ENCODE measurements at places on chromosomes 3 and 15.

- H3K27me3 ChIP-seq = no peaks in the 10 kb centered on the region
- no peaks in the 10 kb centered on the region for H3K36me3 ChIP-seq
- DNase-seq = no peak
- H3K4me3 ChIP-seq = no peak overlapping the region
- no peaks in the 10 kb centered on the region for H3K4me1 ChIP-seq
Measured at GRCh38 chr3:38826001-38826400, 10.0 kb upstream of the SCN10A start.

- H3K4me3 ChIP-seq = no peak overlapping the region
- peaks cover 4% of the 10 kb centered on the region for H3K27me3 ChIP-seq
- H3K27ac ChIP-seq = no peak overlapping the region
- H3K36me3 ChIP-seq = no peaks in the 10 kb centered on the region
Measured at GRCh38 chr3:31891876-31892455, 89.1 kb downstream of the OSBPL10 start.

DNA sequence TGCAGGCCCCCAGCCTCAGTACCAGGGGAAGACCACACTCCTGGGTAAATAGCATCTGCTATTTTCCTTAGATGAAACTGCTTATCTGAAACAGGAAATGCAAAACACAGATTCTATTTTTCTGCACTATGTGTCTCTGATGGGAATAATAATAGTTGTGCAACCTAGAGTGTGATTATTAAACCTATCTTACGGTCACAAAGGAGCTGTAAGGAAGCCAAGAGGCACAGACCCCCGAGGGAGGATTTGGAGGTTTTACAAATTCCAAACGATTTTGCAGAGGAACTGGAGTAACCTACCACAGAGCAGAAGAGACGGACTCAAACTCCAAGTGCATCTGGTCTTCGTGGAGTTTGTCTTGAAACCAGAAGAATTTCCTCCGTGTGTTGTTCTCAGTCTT lies 14.1 kb upstream of the APOD start:
- H3K4me3 ChIP-seq = no peak overlapping the region
- H3K4me1 ChIP-seq = no peaks in the 10 kb centered on the region
- H3K27ac ChIP-seq = no peak overlapping the region
- no peaks in the 10 kb centered on the region for H3K27me3 ChIP-seq

DNA sequence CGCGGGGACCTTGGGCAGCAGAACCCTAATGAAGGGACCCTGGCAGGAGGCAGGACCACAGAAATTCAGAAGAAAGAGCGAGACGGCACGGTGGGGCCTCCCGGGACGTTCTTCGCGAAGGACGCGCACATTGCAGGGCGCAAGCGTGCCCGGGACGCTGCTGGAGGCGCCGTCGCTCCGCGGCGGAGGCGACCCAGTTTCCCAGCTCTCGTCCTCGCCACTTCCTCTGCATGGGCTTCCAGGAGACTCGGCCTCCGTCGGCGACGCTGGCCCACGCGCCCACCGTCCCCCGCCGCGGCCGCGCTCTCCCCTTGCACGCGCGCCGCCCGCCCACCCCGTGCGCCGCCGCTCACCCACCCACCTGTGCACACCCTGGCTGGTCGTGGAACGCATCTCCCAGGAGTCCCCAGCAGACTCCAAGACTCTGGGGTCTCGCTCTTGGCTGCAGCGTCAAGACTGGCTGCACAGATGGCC lies 31.8 kb upstream of the SMAD3 start:
- H3K4me1 ChIP-seq = peaks cover 9% of the 10 kb centered on the region
- peaks cover 12% of the 10 kb centered on the region for H3K27me3 ChIP-seq
- no peaks in the 10 kb centered on the region for H3K36me3 ChIP-seq
- H3K27ac ChIP-seq = no peak overlapping the region
- DNase-seq = peak; percentile 29
- peak overlapping the region; percentile 19 for H3K4me3 ChIP-seq

- no peak for DNase-seq
- H3K27ac ChIP-seq = peak overlapping the region; percentile 14
- H3K27me3 ChIP-seq = no peaks in the 10 kb centered on the region
- no peaks in the 10 kb centered on the region for H3K36me3 ChIP-seq
- H3K4me1 ChIP-seq = peaks cover 7% of the 10 kb centered on the region
Measured at GRCh38 chr3:192906940-192907339, 10.7 kb downstream of the MB21D2 start.

DNA sequence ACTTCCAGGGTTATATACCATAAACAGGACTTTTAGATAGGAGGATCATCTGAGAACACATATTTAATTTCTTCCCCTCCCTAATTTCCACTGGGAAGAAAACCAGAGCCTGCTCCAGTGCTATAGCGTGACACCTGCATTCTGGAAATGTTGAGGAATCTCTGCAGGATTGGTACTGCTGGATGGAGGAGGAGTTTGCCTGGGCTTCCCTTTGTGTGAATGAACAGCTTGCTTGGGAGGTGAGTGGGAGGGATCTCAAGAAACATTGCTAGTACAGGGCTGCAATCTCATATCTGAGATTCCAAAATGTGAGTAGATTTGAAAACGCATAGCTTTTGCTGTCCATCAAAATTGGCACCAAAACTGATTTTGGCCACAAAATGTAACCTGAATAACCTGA lies 295.9 kb upstream of the RGMA start:
- H3K4me1 ChIP-seq = no peaks in the 10 kb centered on the region
- H3K4me3 ChIP-seq = no peak overlapping the region
- no peak for DNase-seq
- H3K27me3 ChIP-seq = no peaks in the 10 kb centered on the region

- no peak for DNase-seq
- H3K27ac ChIP-seq = no peak overlapping the region
- H3K27me3 ChIP-seq = peaks cover 23% of the 10 kb centered on the region
- no peak overlapping the region for H3K4me3 ChIP-seq
Measured at GRCh38 chr15:83285979-83286553, 1.6 kb upstream of the BNC1 start.

DNA sequence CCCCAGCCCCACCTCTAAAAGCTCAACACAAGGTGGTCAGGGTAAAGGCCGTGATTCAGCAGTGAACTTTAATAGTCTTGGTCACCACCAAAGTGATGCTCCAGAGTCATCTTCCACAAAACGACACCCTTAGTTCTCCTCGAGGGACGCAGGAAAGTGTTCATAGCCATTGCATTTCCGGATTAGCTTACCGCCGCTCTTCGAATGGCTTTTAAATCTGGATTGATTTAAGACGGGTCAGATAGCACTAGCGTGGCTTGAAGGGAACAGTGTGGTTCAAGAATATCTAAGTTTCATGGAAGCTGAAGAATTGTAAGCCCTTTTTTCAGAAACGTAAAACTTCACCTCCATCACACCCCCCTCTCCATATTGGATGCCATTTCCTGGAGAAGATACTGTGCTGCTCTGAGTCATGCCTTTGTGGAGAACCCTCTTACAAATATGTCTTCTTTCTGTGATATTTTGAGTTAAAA lies 829 bp downstream of the RNF7 start:
- peak overlapping the region; percentile 100 for H3K4me3 ChIP-seq
- no peaks in the 10 kb centered on the region for H3K27me3 ChIP-seq
- H3K4me1 ChIP-seq = peaks cover 49% of the 10 kb centered on the region

DNA sequence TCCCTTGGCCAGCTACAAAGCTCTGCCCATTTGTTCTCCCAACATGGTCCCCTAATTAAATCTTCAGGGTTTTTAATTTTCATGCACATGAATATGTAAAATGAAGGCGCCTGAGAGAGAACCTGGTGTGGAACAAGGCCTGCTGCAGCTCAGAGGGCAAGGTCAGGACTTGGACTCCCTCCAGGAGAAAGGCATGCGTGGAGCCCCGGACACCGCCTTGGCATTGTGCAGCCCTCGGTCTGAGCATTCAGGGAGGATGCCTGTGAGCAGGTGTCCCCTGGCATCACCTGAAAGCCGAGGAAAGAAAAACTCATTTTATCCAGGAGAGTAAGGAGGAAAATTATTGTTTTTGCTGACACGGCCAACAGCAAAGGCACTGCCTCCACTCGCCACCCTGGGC lies 33.8 kb upstream of the EPHB1 start:
- H3K27ac ChIP-seq = no peak overlapping the region
- no peaks in the 10 kb centered on the region for H3K4me1 ChIP-seq
- no peaks in the 10 kb centered on the region for H3K27me3 ChIP-seq
- no peak for DNase-seq
- H3K4me3 ChIP-seq = no peak overlapping the region

DNA sequence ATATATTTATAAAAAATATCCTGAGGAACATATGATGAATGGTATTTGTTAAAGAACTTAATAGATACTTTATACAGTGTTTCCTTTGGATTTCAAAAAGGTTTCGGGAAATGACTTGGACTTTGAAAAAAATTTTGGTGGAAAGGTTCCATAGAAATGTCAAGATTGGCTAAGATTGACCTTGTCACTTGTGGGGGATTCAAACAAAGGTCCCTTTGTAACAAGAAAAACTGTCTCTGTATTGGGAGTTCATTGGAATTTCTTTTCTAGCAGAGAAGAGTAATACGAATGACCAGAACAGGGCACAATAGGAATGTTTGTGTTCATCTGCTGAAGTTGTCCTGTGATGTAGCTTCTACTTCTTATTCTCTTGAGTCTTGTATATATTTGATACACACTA lies 43.2 kb downstream of the ARHGEF26 start:
- no peaks in the 10 kb centered on the region for H3K27me3 ChIP-seq
- no peaks in the 10 kb centered on the region for H3K4me1 ChIP-seq
- DNase-seq = no peak
- no peaks in the 10 kb centered on the region for H3K36me3 ChIP-seq

DNA sequence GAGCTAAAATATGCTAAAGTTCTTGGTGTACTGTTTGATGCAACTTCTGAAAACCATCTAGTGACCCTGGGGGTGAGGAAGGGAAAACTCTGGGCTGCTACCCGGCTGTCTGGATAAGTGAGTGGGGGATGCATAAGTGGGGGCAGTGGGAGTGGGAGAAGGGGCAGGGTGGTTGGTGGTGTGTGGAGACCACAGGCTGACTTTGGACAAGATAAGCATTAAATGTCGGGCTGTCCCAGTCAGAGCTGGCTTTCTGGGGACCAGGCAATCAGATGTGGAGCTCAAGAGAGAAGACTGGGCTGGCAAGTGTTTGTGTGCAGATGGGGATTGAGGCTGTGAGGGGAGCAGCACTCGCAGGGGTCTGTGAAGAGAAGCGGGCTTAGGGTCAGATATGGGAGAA lies 11.0 kb upstream of the XIRP1 start:
- H3K27me3 ChIP-seq = peaks cover 3% of the 10 kb centered on the region
- no peak overlapping the region for H3K4me3 ChIP-seq
- H3K4me1 ChIP-seq = peaks cover under 1% of the 10 kb centered on the region

GRCh38 chr3:43247561-43248184 lies 38.7 kb upstream of the SNRK start:
- H3K4me3 ChIP-seq = no peak overlapping the region
- DNase-seq = no peak
- H3K36me3 ChIP-seq = no peaks in the 10 kb centered on the region
- no peak overlapping the region for H3K27ac ChIP-seq
- peaks cover 9% of the 10 kb centered on the region for H3K4me1 ChIP-seq

- H3K4me1 ChIP-seq = no peaks in the 10 kb centered on the region
- no peak overlapping the region for H3K27ac ChIP-seq
- peak; percentile 62 for DNase-seq
- H3K4me3 ChIP-seq = no peak overlapping the region
- no peaks in the 10 kb centered on the region for H3K36me3 ChIP-seq
Measured at GRCh38 chr15:39756806-39757522, 25.7 kb downstream of the FSIP1 start.

DNA sequence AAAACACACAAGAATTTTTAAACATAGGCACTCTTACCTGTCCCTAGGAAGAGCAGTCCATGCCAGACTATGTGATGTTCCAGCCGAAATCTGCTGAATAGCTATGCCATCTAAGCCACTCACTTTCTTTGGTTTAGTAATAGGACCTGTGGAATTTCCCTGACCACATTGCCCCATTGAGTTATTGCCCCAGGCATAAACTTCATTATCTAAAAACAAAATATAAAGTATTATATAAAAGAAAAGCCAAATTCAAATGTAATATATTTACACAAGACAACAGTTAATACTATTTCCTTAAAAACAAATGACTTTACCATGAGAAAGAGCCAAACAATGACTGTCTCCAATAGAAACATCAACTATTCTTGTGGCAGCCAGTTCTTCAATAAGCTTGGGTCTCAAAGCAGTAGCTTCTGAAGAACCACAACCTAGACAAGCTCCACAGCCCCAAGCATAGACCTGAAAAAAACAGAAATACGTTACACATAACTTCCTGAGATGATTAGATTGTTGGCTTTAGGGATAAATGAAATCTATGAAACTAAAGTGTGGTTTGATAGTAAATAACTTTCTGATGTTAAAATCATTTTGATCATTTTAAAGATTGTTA lies 84.3 kb downstream of the HERC1 start:
- H3K36me3 ChIP-seq = peaks cover 84% of the 10 kb centered on the region
- DNase-seq = no peak
- H3K27me3 ChIP-seq = no peaks in the 10 kb centered on the region
- no peak overlapping the region for H3K4me3 ChIP-seq
- H3K4me1 ChIP-seq = no peaks in the 10 kb centered on the region
- H3K27ac ChIP-seq = no peak overlapping the region

DNA sequence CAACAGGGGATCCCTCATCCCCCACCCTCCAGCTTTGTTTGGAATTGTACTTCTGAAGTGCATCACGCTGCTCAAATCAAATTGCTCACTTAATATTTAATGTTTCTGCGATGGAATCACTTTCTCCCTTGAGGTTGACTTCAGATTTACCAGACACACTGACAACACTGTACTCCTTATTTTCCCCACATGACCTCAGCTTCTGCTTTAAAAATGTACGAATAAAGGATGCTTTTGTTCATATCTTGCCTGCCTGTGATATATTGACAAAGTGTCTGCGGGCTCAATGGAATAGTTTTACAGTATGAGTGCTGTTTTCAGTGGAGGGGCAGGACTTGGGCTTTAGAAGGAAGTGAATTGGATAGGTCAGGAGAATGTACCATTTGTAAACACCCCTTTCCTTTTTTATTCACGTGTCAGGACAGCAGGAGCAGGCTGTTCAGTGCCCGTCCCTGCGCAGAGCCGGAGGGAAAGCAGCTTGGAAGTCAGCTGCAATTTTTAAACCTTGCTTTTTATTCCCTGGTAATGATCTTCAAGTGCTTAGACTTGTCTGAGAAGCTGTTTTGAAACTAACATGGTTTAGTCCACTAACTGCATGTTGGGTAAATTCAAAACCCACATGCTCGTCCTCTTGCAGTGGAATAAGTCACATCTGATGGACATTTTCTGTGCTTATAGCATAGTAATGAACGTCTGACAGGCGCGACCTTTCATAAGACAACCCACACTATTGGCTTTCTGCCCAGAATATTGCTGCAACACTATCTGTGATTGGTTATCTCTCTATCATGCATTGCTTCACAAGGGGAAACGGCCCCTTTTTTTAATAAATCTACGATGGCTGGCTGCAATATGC lies 29.9 kb downstream of the MBNL1 start:
- DNase-seq = peak; percentile 50
- peak overlapping the region; percentile 83 for H3K27ac ChIP-seq
- peaks cover 28% of the 10 kb centered on the region for H3K36me3 ChIP-seq
- H3K27me3 ChIP-seq = no peaks in the 10 kb centered on the region
- H3K4me1 ChIP-seq = peaks cover 93% of the 10 kb centered on the region
